ENCODE measurements at places on chromosomes 3 and 15.

DNA sequence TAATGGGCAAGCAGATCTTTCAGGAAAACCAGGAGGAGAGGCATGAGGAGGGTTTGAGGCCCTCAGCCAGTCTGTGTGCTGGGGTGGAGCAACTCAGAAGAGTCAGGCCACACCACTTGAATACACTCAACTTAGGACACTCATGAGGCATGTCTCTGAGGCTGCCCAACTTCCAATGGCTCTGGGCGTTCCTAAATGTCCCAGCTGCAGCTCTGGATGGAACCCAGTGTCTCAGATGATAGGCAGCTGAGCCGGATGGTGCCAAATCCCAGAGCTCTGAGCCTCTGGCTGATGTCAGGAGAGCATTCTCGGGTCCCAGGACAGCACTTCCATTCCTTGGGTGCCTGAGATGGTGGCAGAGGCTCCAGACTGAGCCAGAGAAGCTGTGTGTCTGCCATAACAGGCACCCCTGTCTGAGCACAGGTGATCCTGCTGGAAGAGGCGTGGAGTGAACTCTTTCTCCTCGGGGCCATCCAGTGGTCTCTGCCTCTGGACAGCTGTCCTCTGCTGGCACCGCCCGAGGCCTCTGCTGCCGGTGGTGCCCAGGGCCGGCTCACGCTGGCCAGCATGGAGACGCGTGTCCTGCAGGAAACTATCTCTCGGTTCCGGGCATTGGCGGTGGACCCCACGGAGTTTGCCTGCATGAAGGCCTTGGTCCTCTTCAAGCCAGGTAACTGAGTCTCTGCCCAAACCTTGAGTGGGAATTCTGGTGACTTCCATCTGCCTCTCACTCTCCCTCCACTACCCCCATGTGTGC is 2.8 kb downstream of the NR2E3 start:
- no peak for DNase-seq

DNA sequence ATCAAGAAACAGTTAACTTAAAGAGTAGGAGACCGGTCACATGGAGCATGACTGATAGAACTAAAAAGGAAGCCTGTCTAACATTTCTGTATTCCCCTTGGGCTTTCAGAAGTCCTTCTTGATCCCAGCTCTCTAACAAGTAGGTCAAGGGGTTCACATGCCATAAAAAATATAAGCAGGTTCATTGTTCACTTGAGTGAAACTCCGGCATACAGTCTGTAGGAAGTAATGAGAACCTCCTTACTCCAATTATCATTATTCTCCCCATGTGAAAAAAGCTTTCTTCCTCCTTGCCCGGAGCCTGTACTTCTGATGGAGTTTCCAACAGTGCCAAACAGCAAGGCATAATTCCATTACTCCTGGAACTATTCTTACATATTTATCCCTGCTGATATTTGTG is 242.8 kb upstream of the CNTN4 start:
- DNase-seq: no peak

DNA sequence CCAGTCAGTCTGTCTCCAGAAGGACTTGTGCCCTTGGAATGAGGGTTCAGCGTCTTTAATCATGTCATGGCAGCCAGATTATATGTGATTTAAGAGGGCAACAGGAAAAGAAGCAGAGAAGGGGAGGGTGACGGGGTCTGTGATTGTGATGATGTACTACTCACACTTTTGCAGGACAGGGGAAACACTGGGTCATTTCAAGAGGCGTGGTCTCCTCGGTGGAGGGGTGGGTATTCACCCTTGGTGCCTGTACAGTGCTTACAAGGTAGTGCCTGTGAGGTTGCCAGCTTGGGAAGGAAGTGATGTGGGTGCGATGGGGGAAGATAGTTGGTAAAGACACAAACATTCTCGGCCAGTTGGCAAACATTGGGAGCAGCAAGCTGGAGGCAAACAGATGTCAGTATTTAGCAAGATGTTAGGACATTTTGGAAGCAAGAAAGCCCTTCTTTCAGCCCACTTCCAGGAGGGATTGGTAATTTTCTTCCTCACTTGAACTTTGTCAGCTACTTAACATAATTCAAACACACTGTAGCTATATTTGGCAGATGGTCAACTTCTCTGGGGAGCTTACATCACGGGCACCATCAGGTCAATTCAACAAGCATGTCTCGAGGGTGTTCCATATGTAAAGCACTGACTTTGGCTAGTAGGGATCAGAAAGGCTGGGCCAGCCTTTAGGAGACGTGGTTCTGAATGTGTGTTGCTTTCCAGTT is 71.4 kb upstream of the ROPN1 start:
- no peak for DNase-seq

- no peak for DNase-seq
These were observed 12.3 kb downstream of the NUDT16 start for GRCh38 chr3:131393868-131394267.

DNA sequence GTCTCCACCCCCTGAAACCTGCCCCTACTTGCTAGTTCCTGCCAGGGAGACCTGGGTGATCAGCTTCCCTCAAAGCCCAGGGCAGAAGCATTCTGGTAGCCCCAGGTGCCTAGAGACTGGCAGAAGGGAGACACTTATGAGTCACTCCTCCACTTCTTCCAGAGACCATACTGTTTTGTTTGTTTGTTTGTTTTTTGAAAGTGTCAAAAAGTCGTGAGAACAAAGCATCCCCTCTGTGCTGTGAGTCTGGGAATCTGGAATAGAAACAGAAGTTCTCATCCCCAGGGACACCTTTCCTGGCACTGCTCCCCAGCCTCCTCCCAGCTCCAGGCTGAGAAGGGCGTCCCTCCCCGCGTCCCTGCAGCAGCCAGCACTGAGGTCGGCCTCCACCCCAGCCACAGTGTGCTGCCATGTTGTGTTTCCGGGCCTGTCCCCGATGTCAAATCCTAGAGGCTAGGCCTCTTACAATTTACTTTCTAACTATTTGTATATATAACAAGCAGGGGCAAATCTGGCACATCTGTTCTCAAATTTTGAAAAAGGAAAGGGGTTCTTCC is 573.0 kb downstream of the RBMS3 start:
- DNase-seq: no peak

DNA sequence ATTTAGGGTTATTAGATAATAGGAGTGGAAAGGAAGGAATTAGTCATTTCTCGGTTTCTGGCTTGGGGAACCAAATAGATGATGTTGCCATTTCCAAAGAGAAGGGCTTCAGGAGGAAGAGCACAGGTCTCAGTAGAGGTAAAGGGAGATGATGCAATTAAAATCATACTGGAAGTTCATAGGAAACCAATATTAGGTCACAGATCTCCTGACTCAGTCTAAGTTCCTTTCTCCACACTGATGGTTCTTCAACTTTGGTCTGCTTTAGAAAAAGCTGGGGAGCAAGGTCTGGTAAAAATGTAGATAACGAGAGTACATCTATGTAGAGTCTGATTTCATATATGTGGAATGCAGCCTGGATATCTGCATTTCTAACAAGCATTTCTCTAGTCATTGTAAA is 130.9 kb downstream of the POLQ start:
- no peak for DNase-seq
